CD4-positive, alpha-beta memory T cell (primary cell): ENCODE measurements at places on chromosomes 3 and 15.

DNA sequence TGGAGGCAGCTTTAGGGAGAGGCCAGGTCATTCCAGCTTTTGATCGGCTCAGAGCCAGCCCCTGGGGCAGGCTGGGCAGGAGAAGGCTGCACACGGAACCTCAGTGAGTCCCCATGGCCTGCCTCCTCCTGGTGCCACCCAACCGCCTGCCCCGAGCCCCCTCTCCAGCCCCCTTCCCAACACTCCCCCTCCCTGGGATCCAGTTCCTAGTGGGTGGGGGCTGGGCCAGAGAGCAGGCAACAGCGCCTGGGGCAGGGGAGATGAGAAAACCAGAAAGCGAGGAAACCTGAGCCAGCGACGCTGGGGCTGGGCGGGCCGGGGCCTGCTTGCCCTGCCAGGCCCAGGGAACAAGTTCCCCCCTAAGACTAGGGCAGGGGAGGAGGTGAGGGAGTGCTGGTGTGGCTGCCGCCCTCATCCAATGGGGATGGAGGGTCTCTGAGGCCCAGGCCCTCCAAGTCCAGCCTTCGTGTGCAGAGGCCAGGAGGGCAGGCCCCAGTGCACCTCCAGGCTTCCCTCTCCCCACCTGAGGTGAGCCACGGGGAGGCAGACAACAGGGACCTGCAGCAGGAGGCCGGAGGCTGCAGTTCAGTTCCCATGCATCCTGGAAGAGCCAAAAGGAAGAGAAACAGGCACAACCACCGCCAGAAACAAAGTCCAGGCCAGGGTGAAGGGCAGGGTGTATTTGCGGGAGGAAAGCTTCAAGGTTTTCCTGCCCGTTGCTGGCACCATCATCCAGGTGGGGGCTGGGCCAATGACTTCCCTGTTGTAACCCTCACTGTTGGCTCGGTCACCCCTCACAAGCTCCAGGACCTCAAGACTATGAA, 4.0 kb upstream of the SEMA3F start:
- no peaks in the 10 kb centered on the region for H3K36me3 ChIP-seq
- H3K4me3 ChIP-seq: no peak overlapping the region
- H3K27me3 ChIP-seq: peaks cover 12% of the 10 kb centered on the region
- no peak overlapping the region for H3K27ac ChIP-seq
- H3K4me1 ChIP-seq: peaks cover 12% of the 10 kb centered on the region

GRCh38 chr15:67508407-67508806, 12.5 kb upstream of the C15orf61 start:
- H3K36me3 ChIP-seq: no peaks in the 10 kb centered on the region
- no peak overlapping the region for H3K27ac ChIP-seq
- H3K4me3 ChIP-seq: no peak overlapping the region
- no peak for DNase-seq
- H3K27me3 ChIP-seq: no peaks in the 10 kb centered on the region

GRCh38 chr3:134394380-134394779, 20.1 kb upstream of the AMOTL2 start:
- H3K36me3 ChIP-seq: no peaks in the 10 kb centered on the region
- no peak overlapping the region for H3K27ac ChIP-seq
- DNase-seq: no peak

DNA sequence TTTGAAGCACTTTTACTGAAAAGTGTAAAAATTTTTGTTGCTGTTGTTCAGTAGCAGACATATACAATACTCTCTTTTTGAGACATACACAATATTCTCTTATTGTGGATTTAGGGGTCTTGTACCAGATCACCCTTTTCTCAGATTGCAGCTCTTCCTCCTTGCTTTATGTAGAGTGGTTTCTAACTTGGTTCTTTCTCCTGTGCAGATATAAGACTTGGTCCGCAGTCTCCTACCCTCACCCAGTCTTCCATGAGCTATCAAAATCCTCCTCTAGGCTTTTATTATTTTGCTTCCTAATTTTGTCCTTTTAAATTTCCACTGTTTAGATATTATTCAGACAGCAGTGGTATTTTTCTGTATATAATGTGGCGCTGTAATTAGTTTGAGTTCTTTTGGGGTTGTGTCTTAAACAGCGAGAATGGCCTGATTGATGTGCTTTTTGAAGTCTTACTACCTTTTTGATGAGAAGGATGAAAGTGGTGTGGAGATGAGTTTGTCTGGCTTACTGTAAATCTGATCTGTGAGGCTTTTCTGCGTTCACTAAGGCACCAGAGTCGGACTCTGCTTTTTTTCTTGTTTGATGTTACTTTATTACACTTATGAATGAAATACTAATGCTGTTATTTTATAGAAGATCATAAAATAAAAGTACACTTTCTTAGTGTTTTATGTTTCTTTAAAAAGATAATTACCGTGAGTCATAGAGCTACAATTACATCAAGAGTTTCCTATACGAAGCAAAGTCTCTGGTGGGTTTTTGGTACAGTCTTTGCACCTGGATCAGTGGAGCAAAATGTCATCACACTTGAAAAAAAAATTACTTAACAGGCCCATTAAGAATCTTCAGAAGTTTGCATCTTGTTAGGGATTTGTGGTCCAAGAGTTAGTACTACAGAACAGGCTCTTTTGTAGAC, 27.8 kb downstream of the FNDC3B start:
- no peak overlapping the region for H3K4me3 ChIP-seq
- H3K27ac ChIP-seq: no peak overlapping the region
- DNase-seq: no peak
- H3K36me3 ChIP-seq: no peaks in the 10 kb centered on the region
